RWPE1 (cell line): ENCODE measurements at places on chromosomes 1 and 21.

- no peak for DNase-seq
Measured at GRCh38 chr1:28888915-28889314, 25.5 kb upstream of the EPB41 start.

- DNase-seq = peak; percentile 52
Measured at GRCh38 chr1:192580351-192580962, 4.9 kb downstream of the RGS1 start.

DNA sequence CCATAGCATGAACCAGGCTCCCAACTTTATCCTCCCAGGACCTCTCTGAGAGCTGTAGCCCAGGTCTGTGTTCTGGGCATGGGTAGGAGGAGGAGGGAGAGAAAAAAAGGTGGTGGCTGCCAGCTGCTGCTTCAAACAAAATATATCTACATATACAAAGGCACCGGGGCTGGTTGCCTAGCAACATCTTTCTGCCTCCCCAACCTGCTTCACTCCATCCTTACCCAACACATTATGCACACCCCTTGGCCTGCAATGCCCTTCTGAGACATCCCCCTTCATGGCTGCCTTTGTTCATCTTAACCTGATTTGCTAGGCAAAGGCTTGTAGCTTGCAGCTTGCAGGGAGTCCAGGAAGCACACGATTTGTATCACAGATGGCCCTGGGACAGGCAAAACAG lies 27.2 kb upstream of the ATP1A1 start:
- no peak for DNase-seq

DNA sequence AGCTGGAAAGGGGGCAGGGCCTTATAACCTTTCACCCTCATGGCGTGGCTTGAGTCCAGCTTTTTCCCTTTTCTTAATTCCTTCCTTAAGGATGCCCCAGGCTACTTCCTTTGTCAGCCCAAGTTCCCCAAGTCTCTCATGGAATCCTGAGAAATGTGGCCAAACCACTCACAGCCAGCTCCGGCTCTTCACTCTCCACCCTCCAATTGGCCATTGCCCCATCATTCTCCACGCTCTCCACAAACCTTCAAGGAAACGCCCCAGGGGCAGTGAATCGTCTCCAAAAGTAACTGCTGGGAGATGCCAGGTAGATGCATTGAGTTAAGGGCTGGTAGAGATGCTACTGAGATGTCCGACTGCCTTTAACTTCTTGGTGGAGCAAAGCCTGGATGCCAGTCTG lies 113.5 kb upstream of the CD34 start:
- no peak for DNase-seq

DNA sequence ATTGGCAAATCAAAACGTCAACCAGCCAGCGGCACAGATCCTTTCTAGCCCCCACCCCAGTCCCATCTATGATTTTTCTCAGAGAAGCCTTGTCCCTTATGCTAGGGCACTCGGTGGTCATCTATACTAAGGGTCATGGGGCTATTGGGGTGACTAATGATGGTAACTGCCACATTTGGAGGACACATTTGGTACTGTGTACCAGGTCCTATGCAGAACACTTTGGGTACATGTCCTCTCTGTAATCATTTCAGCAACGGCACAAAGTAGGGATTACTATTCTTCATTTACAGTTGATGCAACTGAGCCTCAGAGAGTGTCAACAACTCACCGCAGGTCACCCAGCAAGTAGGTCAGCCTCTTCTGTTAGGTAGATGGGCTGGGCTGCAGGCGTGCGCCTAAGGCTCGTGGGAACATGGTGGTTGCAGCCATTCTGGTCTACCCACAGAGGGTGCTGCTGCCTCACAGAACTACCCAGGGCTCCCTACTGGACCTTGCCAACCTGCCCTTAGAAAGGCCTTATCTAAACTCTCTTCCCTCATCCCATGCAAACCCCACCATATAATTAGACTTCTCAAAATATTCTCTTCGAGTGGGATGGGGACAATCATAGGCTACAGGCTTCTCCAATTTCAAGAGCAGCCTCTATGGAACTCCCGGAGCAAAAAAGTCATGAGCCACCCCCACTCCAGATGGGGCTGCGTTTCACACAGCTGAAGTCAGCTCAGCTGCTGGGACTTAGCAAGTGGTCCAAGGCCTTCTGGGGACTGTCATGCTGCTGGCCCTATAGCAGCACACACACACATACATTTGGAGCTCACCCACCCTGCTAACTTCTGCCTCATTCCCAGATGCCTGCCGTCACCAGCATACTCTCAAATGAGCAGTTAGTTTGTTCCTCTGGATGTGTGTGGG lies 5.8 kb upstream of the SDHB start:
- peak; percentile 74 for DNase-seq

- DNase-seq = no peak
Measured at GRCh38 chr1:58971629-58972140, 187.8 kb upstream of the JUN start.

GRCh38 chr21:25979845-25980616 lies 190.5 kb downstream of the APP start:
- DNase-seq = no peak

DNA sequence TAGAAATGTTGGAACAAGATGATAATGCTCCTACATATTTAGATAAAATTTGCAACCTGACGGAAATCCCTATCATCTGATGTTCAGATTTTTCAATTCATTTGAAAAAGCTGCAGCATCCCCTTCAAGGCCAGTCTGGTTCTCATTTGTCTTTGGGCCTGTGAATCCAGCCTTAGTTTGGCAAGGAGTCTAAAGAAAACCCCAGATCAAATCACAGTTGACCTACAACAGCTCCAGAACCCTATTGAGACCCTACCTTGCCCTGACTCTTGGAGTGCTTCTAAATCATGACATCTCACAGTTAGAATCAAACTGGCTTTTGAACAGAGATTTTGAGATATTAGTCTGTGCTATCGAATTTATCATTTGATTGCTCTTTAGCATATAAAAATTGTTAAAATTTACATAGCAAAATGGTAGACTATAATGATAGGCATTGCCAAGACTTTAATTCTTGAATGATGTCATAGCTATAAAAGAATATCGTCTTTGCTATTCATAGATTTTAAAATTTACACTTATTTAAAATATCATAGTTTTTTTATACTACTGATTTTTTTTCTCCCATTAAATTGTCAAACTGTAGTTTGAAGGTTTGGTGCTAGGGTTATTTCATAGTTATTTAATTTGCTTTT lies 2.2 kb downstream of the PPP2R5A start:
- DNase-seq = no peak

DNA sequence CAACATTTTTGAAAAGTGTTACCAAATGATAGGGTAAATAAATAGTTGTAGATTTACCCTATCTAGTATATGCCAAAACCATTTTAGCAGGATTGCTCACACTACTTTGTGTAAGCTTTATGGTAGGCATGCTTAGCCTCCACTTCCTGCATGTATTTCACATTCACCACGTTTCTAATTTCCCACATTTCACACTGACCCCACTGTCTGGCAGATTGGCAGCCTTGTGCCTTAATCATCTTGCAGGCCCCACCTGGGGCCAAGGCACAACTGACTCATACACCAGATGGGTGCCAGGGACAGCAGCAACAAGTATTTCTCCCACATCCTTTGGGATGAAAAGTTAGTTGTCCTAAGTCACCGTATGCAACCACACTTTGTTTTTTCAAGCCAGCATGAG lies 21.2 kb upstream of the CENPF start:
- DNase-seq = peak; percentile 81

DNA sequence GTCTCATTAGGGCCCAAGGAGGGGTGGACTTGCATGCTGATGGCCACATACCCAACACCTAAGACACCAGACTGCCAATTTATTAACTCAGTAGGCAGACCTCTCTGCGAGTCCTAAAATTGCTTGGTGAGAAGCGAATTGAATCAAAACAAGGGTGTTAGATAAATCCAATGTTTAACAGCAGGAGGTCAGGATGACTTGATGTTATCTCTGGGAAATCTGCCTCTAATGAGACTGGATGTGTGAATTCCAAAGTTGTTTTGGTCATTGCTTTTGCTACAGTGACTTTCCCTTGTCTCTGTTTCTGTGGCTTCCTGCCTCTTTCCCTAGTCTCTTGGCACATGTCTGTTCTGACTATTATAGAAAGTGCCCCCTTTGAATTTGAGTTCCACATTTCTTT lies 20.8 kb downstream of the MTR start:
- no peak for DNase-seq

GRCh38 chr1:209805875-209806760 lies at the start of gene IRF6:
Gene IRF6 (minus strand): TSS chr1:209806142. CDS start chr1:209801413, 4,729 bp downstream.
- peak; percentile 88 for DNase-seq

DNA sequence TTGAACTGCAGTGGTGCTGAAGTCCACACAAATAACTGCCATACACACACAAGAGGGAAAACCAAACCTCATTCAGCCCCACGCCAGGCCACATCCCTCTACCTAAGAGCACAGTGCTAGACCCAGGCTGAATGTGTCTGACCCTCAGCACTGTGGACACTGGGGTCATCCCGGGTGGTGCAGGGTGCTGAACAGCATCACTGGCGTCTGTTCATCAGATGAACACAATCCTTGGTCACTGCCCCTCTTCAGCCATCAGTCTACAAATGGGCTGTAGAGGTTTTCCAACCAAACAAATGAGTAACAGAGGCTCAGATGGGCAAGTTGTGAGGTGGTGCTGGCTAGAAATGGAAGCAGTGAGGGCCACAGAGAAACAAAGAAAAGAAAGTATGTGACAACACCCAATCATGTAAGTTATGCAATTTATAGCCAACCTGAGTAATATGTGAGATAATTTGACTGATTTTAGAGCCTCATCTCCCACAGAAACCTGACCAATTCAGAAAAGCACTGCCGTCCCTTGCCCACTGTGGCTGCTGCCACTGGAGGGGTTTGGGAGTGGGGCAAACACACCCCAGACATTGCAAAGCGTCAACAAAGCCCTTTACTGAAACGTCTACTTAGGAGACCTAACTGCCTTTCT lies 27.9 kb downstream of the GNB1 start:
- no peak for DNase-seq

DNA sequence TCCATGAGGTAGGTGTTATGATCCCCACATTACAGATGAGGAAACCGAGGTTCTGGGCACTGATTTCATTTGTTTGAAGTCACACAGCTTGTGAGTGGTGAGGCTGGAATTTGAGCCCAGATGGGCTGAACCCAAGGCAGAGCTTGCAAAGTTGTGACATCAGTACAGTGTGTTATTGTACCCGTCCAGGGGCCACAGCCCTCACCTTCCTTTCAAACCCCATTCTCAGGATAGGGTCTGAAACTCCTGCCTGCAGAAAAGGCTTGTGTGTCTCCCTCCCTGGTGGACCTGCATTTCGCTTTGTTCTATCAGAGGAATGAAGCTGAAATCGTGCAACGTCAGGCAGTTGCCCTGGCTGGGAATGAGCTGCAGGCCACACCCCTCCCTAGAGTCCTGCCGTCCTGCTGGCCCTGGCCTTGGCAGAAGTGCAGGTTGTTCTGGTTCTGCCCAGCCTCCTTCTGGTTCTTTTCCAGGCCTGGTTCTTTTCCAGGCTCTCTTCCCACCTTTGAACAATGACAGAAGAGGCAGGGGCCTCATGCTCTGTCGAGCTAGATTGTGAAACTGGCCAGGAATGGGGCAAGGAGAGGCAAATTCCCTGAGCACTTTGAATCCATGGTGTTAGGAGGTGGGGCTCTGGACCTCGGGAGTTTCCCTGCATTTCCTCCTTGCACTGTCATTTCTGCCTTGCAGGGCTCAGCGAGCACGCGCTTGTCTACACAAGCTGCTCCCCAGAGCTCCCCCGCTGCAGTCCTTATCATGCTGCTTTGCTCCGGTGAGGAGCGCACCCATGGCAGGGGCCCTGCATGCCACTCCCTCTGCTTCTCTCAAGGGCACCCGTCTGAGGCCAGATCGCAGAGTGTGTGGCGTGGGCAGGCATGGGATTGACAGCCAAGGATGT lies 8.2 kb upstream of the MYOM3 start:
- DNase-seq = peak; percentile 64

DNA sequence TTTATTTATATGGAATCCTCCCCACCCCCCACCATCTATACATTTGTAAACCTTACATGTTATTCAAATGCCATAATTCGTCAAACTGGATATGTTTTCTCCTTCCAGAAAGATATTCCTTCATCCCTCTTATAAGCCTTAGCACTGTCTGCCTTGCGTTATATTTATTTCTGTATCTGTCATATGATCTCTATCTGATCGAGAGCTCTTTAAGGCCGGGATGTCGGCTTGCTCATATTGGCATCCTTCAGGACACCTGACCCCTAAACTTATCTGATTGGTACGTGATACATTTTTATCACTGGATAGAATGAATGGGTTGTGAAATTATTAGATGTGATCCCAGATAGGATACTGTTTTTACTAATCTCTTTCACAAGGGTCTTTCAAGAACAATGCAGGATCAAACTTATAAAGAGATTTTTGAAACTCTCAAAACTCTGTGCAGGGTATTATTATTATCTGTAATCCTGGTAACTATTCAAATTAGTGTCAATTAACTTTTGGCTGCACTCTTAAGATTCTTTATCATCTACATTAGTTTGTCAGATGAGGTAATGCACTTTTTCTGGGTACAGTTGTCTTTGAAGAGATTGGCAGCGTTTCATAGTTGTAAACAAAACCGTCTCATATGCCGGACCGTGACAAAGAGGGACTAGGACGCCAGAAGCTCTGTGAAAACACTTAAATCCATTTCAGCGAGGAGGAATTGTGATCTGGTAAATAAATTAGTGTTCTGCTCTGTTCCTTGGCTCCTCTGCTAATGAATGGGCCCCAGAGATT lies 152.0 kb downstream of the KIF26B start:
- DNase-seq = no peak

DNA sequence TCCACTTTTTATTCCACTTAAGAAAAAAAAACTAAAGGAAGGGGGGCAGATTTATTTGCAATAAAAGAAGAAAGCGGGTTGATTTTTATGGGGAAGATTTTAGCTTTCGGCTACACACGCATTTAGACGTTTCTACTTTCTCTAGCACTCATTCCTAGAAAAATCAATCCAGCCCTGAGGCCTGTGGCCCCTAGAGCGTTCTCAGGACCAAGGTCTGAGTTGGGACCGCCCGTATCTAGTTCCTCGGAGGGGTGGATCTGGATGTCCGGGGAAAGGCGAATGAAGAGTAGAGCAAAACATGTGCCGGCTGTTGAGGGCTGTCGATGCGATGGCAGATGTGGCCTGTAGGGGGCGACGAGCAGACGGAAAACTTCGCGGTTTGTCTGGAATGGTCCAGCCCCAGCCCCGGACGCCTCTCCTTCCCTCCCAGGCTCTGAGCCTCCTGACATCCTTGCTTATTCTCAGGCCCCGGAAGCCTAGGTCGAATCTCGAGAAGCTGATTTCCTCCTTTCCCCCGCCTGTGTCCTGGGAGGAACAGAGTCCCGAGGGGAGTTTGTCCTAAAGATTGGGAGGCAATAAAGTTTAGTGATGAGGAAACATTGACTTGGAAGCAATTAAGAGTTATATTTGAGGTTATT lies 5.2 kb downstream of the FOXD3 start:
- DNase-seq = peak; percentile 66

GRCh38 chr1:161196521-161197451 lies 2.1 kb downstream of the ADAMTS4 start:
- no peak for DNase-seq

DNA sequence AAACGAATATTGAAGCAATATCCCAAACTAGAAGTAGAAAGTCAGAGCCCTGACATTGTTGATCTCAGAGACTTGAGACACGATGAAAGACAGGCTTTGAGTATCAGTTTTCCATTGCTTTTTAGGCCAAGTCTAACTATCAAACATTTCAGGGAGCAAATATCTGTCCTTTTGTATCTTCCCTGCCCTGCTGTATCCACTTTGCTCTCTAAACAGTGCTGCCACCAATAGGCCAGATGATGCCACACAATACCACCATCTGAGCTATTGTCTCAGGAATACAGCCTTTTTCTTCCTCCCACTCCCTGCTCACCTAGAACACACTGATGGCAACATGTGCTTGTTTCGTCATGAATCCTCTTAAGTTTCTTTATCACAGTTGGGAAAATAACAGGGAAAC lies 62.6 kb upstream of the SPAG17 start:
- DNase-seq = peak; percentile 18

GRCh38 chr1:175073061-175073460 lies 5.4 kb downstream of the TNN start:
- no peak for DNase-seq
